ENCODE measurements at places on chromosomes 16 and 17.

DNA sequence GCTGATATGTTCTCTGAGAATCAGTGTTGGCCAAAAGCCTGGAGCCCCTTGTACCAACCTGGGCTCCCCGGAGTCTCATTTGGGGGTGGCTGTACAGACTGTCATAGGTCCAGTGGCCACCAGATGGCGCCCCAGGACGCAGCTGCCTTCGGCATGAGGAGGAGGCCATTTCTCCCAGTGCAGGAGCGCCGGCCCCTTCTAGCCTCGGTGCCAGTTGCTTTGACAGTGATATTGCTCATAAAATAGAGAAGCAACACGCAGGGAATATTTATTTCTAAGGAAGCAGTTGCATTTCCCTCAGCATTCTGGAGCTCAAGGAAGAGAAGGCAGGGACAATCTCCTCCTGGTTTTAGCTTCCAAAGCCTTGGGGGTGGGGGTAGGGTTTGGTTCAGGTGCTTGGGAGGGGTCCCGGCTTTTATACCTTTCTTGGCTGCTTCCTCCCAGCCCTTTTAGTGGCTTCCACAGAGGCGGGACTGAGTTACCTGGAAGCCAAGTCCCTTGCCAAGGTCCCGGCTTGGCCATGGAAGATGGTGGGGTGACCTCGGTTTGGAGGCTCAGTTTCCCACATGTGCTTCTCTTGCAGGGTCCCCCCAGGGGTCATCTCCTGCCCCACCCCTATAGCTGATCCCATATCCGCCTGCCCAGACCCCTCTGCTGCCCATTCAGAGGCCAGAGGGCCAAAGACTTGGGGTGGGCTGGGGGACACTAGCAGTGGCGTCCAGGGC is 117.8 kb upstream of the CDC42EP4 start:
- DNase-seq: peak; percentile 88

DNA sequence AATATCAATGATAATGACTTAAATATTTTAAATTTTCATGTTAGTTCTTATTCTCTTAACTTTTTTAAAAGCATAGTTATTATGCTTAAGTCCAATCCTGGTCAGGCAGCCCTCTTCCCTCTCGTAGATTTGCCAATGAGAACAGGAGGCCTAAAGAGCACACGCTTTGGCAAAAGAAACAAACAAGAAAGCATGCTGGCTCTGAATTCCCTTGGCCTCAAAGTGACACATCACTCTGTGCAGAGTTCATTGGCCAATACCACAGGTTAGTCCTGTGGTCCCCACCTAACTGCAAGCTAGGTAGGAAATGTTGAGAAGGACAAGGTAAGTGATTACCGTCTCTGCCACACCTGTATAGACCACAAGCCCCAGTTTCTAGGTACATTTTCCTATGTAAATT is 61.5 kb downstream of the MYO1D start:
- no peak for DNase-seq

DNA sequence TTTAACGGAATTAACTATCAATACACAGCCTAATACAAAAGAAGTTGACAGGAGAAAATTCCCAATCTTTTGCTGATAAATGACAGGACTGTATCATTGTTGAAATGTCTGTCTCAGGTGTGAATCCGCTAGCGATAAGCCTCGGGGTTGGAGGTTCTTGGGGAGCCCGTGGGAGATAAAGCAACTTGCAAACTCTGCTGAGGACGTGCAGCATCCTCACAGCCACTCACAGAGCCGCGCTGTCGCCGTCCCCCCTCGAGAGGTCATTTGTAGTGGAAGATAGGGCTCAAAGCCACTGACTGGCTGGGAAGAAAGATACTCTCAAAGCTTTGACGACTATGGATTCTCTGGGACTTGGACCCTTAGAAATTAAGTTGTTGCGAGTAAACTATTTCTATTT is 17.0 kb downstream of the MAP1LC3B start:
- DNase-seq: no peak

DNA sequence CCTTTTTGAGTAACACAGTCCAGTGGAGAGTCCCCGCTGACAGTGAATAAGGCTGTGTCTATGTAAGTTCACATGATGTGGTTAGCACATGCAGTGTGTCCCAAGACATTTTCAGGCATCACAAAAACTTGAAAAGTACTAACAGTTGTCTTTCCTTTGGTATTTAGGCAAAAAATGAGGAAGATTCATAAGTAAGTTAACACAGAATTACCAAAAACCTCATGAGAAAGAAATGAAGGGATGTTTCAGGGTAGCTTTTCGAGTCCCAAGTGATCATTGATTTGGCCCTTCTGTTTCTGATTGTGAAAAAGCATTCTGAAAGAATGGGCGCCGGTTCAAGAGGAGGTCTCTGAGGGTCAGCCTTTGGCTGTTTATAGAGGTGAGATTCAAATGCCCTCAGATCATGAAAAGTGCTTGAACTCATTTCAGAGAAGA is 529 bp upstream of the ASPA start:
- no peak for DNase-seq

DNA sequence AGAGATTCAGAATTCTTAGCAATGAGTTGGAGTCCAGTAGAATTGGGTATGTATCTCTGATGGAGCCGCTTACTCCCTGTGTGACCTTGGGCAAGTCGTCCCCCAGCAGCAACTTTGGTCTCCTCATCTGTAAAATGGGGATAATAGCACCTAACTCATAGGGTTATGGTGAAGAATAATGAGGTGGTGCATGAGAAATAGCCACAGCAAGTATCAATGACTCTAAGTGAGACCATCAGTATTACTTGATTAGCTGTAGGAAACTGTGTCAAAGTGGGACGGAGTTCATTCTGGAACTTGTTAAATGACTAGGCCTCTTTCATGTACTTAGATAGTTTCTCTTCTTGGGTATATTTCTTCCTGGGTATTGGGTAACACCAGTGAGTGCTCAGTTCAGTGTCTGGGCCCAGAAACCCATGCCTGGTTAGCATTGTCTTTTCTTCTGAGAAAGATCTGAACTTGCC is 6.4 kb downstream of the PRKCB start:
- no peak for DNase-seq

- peak; percentile 58 for DNase-seq
Observed at GRCh38 chr17:55265311-55266021, 706 bp downstream of the HLF start.

GRCh38 chr17:44314869-44315661 is 6.7 kb downstream of the RUNDC3A start:
- DNase-seq: peak; percentile 18

DNA sequence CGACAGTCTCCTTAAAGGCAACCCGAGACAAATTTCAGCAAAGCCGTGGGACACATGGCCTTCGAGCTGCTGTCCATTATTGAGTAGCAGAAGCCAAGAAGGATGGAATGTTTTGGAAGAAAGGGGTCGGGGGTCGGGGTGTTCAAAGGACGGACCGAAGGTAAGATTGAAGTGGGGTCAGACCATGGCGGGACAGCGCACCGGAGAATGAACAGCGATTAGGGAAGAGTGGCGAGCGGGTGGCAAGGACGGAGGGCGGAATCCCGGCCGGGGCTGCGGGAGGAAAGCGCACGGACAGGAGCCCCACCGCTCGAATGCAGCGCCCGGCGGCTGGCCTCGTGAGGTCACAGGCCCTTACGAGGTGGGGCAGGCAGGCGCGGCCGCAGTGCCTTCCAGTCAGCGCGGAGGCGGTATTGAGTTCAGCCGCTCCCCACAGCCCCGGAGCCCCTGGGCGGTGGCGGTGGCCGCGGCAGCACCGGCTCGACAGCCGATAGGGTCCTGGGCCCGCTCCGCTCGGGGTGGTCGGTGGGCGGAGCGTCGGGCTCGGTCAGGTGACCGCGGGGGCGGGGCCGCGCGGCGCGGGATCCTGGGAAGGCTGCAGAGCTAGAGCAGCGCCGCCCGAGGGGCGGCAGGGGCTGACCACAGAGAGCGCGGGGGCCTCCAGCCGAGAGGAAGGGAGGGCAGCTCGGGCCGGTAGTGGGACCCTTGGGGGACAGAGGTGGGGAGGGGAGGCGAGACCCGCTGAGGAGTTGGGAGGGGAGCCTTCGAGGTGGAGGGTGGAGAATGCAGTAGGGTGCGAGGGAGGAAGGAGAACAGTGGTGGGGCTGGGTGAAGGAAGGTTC is at the start of gene EFCAB13:
Gene EFCAB13, plus strand, starts transcription at position 574 of the 842 bp plus-strand sequence. CDS start 4,399 bp downstream, outside the sequence.
- DNase-seq: peak; percentile 89

- no peak for DNase-seq
Observed at GRCh38 chr16:87836844-87837581, 32.3 kb downstream of the SLC7A5 start.
